ENCODE measurements at places on chromosomes 13 and 19.

- no peak for DNase-seq
Measured at GRCh38 chr19:13003081-13003480, 7.8 kb downstream of the NFIX start.

DNA sequence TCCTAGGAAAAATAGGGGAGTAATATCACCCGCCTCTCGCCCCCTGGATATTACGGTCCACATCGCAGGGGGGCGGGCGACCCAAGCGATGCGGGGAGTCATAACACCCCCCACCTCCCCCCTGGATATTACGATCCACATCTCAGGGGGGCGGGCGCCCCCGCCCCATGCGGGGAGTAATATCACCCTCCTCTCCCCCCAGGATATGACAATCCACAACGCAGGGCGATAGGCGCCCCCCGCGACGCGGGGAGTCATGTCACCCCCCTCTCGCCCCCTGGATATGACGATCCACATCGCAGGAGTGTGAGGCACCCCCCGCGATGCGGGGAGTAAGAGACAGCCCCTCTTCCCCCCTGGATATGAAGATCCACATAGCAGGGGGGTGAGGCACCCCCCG is 684.4 kb upstream of the PCDH9 start:
- DNase-seq: no peak

- DNase-seq: no peak
Measured at GRCh38 chr13:102869948-102870676, 24.3 kb downstream of the ERCC5 start.

DNA sequence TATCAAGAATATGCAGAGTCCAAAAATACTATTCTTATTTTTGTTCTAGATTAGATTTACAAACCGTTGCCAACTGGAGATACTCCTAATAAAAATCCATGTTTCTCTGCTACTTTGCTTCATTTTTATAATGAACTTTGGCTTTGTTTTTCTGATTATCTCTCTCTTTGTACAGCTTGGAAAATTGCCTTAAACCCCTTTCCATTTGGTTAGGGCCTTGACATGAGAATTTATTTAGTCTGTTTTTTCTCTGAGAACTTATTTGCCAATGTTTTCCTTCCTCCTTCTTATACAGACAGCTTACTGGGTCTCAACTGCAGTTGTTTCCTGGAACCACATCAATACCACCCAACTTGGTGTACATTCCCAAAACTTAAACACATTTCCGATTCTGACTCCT is 555.4 kb downstream of the SLITRK6 start:
- DNase-seq: no peak

GRCh38 chr13:79435561-79435990 is 29.5 kb upstream of the RBM26 start:
- no peak for DNase-seq

GRCh38 chr13:77022341-77022740 is 4.6 kb downstream of the FBXL3 start:
- DNase-seq: no peak

DNA sequence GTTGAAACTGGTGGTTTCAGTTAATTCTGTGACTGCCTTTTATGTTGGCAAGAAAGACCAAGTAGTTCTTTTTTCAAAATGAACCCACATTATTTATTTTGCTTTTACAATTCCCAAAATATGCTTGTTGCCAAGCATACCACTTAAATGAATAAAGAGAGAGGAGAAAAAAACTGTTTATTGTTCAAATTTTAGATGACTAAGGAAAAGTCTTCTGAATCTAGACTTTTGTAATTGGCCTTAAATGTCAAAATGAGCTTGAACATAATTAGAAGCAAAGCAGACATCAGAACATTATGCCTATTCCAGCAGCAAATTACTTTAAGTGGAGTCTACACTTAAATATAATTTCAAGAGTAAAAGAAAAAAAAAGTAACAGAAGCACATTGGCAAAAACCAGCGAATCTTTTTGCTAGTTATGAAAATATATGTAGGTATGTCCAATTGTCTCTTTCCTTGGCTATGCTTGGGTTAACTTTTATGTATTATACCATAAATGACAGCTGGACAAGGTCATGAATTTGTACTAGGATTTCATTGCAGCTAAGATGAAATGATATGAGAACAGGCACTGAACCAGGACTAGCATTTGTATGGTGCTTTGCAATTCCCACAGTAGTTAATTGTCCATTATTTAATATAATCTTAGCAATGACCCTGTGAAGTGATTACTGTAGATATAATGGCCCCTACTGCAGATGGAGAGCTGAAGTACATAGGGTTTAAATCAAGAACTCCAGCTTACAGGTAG is 211.9 kb downstream of the NALCN start:
- no peak for DNase-seq

GRCh38 chr19:42204664-42205063 is 12.8 kb downstream of the DEDD2 start:
- no peak for DNase-seq

GRCh38 chr19:15169541-15170285 is 31.1 kb downstream of the NOTCH3 start:
- no peak for DNase-seq

GRCh38 chr13:34611671-34612070 is 330.4 kb upstream of the NBEA start:
- DNase-seq: no peak

DNA sequence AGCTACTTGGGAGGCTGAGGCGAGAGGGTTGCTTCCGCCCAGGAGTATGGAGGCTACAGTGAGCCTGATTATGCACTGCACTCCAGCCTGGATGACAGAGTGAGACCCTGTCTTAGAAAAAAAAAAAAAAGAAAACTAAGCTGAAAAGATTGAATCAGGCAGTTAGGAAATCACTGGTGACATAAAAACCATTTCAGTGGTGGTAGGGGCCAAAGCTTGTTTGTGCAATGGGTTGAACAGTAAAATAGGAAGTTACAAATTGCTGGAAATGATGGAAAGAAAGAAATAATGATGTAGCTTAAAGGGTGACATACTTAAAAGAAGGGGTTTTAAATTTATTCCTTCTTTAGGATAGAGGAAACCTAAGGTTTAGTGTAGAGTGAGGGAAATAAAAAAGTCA is 4.8 kb upstream of the OXGR1 start:
- no peak for DNase-seq

DNA sequence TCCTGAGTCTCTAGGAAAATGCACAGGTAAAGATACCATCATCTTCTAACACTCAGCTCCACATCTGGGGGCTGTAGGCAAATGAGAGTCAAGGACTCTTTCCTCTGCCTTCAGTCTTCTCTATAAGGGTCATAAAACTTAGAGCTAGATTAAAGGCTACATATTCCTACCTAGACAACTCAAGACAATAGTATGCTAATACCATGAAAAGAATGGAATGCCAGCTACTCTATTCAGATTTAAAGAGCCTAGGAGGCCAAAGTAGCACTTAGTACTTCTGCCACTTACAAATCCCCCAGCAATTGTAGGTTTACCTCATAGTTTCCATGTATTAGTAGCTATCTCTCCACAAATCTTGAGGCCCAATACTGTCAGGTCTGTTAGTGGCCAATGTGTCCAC is 453.0 kb downstream of the SLITRK5 start:
- DNase-seq: no peak

DNA sequence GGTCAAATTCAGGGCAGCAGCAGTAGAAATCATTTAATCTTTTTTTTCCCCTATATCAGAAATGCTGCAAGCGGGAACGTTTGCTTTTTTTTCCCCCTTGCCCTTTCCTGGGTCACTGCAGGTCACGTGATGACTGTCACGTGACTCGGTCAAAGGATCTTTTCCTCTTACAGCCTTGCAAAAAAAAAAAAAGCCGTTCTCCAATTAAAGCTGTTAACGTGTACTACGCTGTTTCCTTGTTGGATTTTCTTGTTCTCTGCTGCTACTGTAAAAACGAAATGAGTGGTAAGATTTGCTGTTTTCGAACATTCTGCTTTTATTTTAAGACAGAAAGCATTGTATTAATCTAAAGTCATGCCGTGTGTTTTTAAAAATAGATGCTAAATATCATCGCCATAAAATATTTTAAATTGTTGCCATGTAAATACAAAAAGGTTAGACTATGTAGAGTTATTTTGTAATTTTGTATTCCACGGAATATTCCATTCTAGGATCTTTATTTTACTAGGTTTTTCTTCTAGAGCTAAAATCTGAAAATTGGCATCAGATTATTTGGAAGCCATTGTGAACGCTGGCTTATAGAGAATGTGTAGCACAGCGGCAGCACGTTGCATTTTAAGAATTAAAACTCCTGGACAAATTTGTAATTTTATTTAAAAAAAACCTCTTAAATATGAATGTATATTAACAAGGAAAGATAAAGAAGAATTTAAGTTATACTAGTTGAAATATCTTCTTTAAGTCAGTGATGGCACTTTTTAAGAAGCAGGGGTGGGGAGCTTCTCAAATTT is 109.8 kb upstream of the MLNR start:
- no peak for DNase-seq

DNA sequence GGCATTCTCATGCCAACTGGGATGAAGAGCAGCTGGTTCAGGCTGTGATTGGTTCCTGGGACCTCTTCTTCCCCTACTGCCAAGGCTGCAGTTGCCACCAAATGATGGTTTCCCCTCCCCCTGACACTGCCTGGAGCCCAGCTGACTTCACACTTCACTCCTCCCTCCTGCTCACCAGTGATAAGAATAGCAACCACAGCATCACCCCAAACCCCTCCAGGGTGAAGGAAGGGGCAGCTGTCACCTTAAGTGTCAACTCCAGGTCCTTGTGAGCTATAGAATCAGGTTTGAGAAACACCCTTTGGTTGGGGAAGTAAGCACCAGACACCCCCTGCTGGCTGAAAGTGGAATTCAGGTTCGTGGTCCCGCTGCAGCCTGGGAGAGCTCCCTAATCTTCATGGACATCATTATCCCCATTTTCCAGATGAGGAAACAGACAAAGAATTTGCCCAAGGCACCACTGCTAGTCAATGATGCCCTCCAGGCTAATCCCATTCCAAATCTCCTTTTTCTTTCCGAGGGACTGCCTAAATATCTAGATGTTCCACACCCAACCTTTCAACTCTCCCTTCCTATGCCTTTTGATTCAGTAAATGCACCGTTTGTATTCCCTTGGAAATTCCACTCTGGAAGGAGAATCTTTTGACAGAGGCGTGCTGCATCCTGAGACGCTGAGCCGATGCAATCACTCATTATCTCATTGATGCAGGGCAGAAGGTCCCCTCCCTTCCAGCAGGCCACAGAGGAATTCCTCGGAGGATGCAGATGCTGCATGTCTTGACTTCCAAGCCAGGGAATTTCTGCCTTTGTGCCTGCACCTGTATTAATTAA is 50.6 kb upstream of the UQCRFS1 start:
- no peak for DNase-seq

DNA sequence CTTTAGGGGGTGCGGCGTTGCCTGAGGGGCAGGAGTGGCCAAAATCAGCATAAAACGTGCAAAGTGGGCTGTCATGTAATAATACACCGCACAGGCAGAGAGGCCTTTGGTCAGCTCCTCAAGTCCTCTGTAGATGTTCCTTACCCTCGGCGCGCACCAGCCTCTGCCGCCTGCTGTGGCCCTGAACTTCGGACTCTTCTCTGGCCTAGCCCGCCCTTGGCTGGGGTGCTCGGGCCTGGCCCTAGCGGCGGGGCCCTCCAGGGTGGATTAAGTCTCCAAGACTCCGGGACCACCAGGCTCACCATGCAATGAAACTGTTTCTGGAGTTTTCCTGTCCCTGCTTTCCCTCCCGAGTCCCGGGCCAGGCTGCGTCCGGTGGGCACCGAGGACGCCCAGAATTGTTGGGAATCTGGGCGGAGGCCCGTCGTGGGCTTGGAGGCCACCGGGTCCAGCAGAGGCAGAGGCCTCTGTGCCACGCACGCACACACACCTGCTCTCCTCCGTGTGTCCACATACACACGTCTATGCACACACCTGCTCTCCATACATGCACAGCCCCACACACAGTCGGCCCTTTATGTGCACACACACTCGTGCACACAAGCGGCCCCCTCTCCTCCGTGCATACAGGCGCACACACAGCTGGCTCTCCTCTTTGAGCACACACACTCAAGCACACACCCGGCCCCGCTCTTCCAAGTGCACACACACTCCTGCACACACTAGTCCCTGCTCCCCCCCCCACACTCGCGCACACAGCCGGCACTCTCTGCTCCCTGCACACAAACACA is 1.5 kb upstream of the TFDP1 start:
- no peak for DNase-seq

- DNase-seq: no peak
Measured at GRCh38 chr13:40170091-40170490, 496.4 kb downstream of the FOXO1 start.

GRCh38 chr13:33279414-33280278 is 5.9 kb downstream of the STARD13 start:
- no peak for DNase-seq

DNA sequence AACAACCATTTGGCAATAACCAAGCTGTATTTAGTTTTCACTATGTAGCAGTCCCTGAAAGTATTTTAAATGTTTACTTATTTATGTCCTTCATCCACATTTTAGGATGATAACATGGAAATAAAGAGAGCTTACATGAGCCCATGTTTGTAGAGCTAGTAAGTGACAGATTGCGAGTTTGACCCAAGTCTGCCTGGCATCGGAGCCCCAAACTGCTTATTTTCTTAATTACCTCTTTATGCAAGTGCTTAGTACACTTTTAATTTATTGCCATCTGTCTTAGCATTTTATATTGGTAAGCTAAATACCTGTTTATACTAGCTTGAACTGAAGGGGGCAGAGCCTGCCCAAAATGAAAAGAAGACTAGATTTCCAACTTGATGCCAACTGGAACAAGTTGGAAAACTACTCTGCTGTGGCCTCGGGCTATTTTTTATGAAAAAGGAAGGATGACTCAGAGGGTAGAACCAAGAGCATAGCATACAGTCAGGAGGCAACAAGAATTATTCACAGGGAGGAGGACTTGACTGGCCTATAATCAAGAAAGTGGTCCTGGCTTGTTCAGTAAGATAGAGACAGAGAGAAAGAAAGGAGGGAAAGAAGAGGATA is 150.2 kb downstream of the NDFIP2 start:
- no peak for DNase-seq

- DNase-seq: no peak
Measured at GRCh38 chr13:112968910-112969691, at the start of gene MCF2L. TSS of gene MCF2L (plus strand) at chr13:112969214. CDS start at chr13:112969380, 166 bp downstream.

- DNase-seq: no peak
Measured at GRCh38 chr13:30729801-30730200, 5.5 kb upstream of the ALOX5AP start.

- DNase-seq: no peak
Measured at GRCh38 chr13:25232937-25233515, 54.3 kb downstream of the MTMR6 start.

Data from cerebellar nuclear complex (tissue), 1 donor.